ENCODE measurements at places on chromosomes 4 and X.
A peak's percentile ranks its signal among the peaks of the same experiment; 100 is the strongest.

GRCh38 chrX:17591741-17592110 lies 145.6 kb upstream of the SCML1 start:
- DNase-seq: peak; percentile 79

GRCh38 chr4:151004222-151004621 lies 10.9 kb downstream of the LRBA start:
- DNase-seq: peak; percentile 67

- DNase-seq: no peak
Observed at GRCh38 chr4:172124656-172125308, 311.6 kb downstream of the GALNTL6 start.

- DNase-seq: no peak
Observed at GRCh38 chrX:136999024-136999423, 34.8 kb downstream of the GPR101 start.
